ENCODE measurements at places on chromosomes 11 and 22. TPM values are rescaled to one million over a fixed set of nuclear protein-coding genes. Genes with fewer than 3 reads are reported as not detected.

Gene ZNF215
- not detected for total RNA-seq

Gene OR51I1
- total RNA-seq, result not detected

Gene OR2D2
- not detected for total RNA-seq

Gene MRGPRX4
- not detected for total RNA-seq

Gene PKDREJ
- not detected for total RNA-seq

Gene LRRC32
- 19.4 TPM for total RNA-seq

Gene KRTAP5-10
- total RNA-seq, result not detected

Gene C22orf42
- total RNA-seq, result not detected

Gene MTA2
- 28.0 TPM for total RNA-seq

Gene TSPAN18
- total RNA-seq, result 2.1 TPM

Gene CCDC73
- not detected for total RNA-seq

Gene RIMBP3B
- total RNA-seq, result not detected

Gene KLHL35
- total RNA-seq, result 1.0 TPM

Gene CALCA
- not detected for total RNA-seq

Gene SCN4B
- 16.3 TPM for total RNA-seq

Gene SCARF2
- 4.0 TPM for total RNA-seq

Gene LINC01488
- not detected for total RNA-seq

Gene PKP3
- 0.55 TPM for total RNA-seq

Gene MPEG1
- total RNA-seq, result 1.9 TPM
